ENCODE measurements at places on chromosomes 3 and 15. TPM values are rescaled to one million over a fixed set of nuclear protein-coding genes. Genes with fewer than 3 reads are reported as not detected.

DNA sequence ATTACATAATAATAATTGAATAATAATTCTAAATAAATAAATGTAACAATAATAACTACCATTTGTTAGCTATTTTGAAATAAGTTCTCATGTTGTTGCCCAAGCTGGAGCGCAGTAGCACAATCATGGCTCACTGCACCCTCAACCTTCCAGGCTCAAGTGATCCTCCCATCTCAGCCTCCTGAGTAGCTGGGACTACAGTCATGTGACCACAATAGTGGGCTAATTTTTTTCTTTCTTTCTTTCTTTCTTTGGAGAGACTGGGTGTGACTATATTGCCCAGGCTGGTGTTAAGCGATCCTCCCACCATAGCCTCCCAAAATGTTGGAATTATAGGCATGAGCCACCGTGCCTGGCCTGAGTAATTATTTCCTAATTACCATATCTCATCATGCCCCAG is 30.9 kb upstream of the KCNMB3 start:
- no peak for DNase-seq

- no peak for DNase-seq
Observed at GRCh38 chr3:76954412-76954811, 85.5 kb upstream of the ROBO2 start.

- no peak for DNase-seq
Observed at GRCh38 chr3:41259449-41260062, 60.3 kb downstream of the CTNNB1 start.

DNA sequence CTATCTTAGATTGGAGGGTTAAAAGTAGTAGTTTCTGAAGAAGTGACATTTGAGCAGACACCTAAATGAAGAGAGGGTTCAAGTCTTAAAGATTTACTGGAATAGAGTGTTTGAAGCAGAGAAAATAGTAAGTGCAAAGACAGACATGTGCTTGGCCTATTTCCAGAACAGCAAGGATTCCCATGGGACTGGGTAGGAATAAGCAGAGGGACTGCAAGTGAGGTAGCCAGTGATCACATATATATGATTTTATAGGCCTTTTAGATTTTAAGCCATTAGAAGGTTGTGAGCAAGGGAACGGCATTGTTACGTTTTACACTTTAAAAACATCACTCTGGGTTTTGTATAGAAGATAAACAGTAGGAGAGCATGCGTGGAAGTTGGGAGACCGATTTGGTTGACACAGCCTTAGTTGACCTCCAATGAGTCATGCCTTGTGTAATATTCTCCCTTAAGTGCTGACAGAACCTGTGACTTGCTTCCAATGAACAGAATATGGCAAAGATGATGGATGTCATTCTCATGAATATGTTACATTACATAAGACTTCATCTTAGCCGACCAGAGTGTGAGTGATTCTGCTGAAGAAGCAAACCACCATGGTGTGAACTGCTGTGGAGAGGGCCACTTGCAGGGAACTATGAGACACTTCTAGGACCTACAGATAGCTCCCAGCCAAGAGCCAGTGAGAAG is 37.1 kb upstream of the SLC4A7 start:
- DNase-seq = no peak

DNA sequence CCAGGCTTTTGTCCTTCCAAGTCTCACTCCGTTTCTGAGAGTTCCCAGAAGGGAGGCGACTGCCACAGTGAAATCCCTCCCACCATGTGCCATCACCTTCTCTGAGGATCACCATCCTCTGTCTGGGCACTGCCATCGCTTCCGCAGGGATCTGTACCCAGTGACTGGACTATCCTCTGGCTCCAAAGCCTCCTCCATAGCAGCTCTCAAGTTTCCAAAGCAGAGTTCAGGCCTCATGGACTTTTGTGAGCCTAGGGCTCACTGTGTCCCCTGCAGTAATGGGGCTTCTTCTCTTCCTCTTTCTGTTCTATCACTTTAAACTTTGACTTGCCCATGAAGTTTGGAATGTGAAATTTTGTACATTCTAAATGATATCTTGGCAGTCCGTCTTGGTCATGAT is 63.9 kb downstream of the TIPARP start:
- DNase-seq = no peak

- DNase-seq = no peak
Observed at GRCh38 chr15:66886686-66887273, 178.6 kb upstream of the SMAD3 start.

GRCh38 chr15:79932447-79932846 is 35.6 kb upstream of the MTHFS start:
- no peak for DNase-seq

GRCh38 chr3:42535981-42536784 is 33.7 kb downstream of the VIPR1 start:
- DNase-seq = no peak

- DNase-seq = peak; percentile 85
Observed at GRCh38 chr15:90883976-90884718, at the start of gene FES. FES (plus strand) TSS chr15:90884504; CDS start chr15:90885046, 542 bp downstream.

- no peak for DNase-seq
Observed at GRCh38 chr3:123397921-123398785, 50.7 kb downstream of the ADCY5 start.

- no peak for DNase-seq
Observed at GRCh38 chr3:62888180-62888579, 13.0 kb upstream of the CADPS start.

DNA sequence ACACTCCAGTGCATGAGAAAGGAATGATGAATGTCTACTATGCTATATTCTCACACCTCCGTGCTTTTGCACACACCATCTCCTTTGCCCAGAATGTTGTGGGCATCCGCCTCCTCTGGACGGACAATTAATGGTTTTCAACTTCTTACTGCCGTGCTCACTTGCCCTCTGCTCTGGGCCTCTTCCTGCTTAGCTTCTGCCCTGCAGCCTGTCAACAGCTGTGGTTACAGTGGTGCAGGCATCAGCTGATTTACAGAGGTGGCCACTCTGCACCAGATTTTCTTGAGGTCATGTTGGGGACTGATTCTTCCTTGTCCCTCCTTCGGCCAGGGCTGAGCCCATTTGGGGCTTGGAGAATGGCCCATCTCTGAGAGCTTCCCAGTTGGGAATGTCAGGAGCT is 56.5 kb upstream of the TMEM115 start:
- DNase-seq = no peak

DNA sequence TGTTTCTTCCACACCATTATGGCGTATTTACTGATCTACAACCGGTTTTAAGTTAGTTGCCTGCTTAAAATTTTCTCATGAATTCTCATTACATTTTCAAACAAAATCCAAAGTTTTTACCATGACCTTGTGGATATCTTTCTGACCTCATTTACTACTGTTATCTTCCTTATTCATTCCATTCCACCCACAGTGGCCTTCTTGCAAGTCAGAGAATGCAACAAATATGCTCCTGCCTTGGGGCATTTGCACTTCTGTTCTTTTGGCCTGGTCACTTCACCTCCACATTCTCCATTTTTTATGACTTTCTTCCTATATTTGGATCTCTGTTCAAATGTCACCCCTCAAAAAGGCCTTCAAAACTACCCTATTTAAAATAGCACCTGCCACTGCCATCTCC is 8.8 kb upstream of the SLC15A2 start:
- no peak for DNase-seq

- DNase-seq = peak; percentile 52
Observed at GRCh38 chr3:119222391-119222790, 18.3 kb downstream of the B4GALT4 start.

GRCh38 chr3:50316657-50317242 is 5.8 kb downstream of the HYAL2 start:
- DNase-seq = no peak

DNA sequence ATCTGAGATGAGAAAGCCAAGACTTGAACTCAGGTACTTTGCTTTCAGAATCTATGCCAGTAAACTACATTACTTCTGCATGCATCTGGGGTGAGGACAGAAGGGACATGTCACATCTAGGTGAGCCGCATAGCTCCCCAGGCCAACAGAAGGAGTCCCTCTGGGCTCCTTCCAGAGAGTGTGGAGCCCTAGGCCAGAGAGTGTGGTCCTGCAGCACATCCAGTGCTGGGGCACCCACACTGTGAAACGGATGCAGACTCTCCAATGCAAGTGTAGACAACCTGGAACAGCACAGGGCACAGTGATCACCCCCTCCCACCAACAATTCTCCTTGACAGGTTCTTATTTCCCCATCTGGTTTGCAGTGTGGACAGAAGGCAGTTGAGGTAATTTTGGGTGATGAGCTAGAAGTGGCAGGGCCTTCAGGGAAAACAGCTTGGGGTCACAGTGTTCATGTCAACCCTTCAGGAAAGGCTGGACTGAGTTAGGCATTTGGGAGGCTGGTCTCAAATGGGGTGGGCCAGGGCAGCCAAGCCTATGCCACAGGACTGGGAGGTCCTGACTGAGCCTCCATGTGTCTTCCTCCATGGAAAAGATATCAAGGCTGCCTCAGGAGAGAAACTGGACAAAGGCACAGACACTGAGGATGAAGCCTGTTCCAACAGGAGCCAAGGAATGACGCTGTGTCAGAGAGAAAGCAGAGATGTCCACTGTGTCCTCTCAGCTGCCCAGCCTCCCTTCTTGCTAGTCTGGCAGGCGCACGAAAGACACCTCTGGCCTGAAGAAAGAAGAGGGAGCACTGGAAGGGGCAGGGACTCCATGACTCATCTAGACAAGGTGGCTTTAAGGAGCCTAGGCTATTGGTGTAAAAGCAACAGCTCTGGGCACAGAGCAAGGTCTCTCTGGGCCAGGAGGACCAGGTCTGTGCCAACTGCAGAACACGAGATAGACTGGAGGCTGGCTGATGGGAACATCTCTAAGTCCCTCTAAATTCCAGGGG is 1.7 kb downstream of the PLCD1 start:
- no peak for DNase-seq

DNA sequence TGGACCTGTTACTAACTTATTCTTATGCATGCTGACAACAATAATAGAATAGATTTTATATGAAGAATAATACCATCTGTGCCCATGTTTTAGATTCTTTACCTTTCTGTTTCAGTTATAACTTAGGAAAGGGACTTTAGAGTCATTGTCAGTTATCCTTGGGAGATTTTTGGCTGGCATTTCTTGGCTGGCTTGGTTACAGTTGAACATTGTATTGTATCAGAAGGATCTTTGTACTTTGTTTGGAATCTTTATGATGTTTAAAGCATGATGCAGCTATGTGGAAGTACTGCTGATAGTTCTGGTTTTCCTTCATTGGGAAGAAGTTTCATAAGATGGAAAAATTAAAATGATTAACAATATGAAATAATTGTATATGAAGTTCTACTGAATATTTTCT is 19.9 kb downstream of the ABHD5 start:
- DNase-seq = no peak

DNA sequence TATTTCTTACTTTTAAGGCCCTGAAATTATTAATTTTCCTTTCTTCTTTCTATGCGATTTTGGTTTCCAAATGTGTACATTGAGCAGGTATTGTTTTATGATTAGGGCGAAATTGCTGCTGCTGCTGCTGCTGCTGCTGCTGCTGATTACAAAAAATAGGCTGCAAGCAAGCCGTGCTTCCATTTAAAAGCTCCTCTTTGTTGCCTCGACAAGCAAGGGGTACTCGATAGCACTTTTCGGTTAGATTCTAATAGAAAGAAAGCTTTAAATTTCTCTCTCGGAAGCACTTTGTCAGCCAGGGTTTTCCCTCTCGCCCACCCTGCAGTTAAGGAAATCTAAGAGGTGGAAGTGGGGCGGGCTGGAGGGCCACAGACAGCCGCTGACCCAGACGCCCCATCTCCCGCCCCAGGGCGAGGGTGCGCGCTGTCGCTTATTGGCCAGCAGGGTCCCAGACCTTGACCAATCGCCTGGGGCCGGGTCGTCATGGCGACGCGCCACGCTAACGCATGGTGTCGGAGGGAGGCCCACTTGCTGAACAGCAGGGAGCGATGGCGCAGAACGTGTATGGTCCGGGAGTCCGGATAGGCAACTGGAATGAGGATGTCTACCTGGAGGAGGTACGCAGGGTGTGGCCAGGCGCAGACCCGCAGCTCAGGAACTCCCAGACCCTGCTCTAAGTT is at the start of gene CFAP161:
Gene CFAP161, plus strand, starts transcription at position 489 of the 680 bp plus-strand sequence. Its CDS starts 60 bp downstream, at position 549.
- peak; percentile 80 for DNase-seq

DNA sequence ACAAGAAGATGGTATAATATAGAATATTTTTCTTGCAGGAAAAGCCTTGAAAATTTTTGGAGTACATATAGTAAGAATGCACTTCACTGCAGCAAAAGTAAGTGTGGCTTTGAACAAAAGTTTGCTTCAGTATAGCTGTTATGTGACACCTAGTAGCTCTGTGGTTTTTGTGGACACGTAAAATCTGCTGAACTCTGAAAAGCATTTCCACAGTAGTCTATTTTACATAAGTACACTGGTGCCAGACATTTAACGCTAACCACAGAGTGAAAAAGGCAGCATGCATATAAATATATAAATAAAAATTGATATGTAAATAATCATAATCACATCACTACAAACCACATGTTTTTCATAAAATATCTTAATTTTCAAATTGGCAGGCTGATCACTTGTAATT is 39.8 kb downstream of the CGGBP1 start:
- no peak for DNase-seq

GRCh38 chr15:73982222-73982962 is 9.7 kb downstream of the STOML1 start:
- DNase-seq = peak; percentile 83

GRCh38 chr3:124768812-124769211 is 38.6 kb downstream of the UMPS start:
- DNase-seq = no peak

DNA sequence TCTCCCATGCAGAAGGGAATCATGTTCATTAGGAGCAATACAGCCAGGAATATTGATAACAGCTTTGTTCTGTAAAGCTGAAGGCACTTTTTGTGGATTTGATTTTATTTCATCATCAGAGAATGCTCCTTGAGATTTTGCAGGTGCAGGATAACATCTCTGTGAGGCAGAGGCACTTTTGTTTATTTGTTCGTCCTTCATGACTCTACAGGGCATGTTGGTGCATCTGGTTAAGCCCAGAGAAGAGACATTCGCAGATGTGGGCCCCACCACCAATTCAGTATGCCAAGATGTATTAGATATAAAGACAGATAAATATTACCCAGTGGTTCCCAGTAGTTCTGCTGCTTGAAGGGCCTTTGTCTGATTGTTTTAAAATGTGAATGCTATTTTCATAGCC is 368.1 kb upstream of the SEMA6D start:
- no peak for DNase-seq

- no peak for DNase-seq
Observed at GRCh38 chr3:32866533-32866932, 48.7 kb downstream of the TRIM71 start.

GRCh38 chr3:145864336-145864735 is 296.6 kb downstream of the PLOD2 start:
- no peak for DNase-seq

- no peak for DNase-seq
Observed at GRCh38 chr15:66131831-66132230, 121.7 kb downstream of the MEGF11 start.

UCN2 gene
- polyA plus RNA-seq = 0.22 TPM

CCR2 gene
- 1.4 TPM for polyA plus RNA-seq

ERICH6 gene
- 0.65 TPM for polyA plus RNA-seq

ACVR2B gene
- polyA plus RNA-seq = 9.3 TPM

RAB8B gene
- polyA plus RNA-seq = 64.0 TPM

RAB6B gene
- 7.7 TPM for polyA plus RNA-seq

C3orf49 gene
- 0.81 TPM for polyA plus RNA-seq

NR1I2 gene
- 0.44 TPM for polyA plus RNA-seq

CLDN18 gene
- polyA plus RNA-seq = 59.9 TPM

EXD1 gene
- not detected for polyA plus RNA-seq

CERS3 gene
- polyA plus RNA-seq = 0.14 TPM

BDH1 gene
- polyA plus RNA-seq = 16.9 TPM

NTRK3 gene
- polyA plus RNA-seq = 7.1 TPM

CHRNA5 gene
- 1.4 TPM for polyA plus RNA-seq
